ENCODE measurements at places on chromosomes 3 and 15. TPM values are rescaled to one million over a fixed set of nuclear protein-coding genes. Genes with fewer than 3 reads are reported as not detected.
A peak's percentile ranks its signal among the peaks of the same experiment; 100 is the strongest.

GRCh38 chr3:157067114-157067513, 92.8 kb downstream of the CCNL1 start:
- 0 out of 2 replicates have a peak, but pooled peaks cover 11% of the 10 kb centered on the region for H3K4me1 ChIP-seq
- no peak overlapping the region for H3K4me3 ChIP-seq
- no peak for DNase-seq
- no peak overlapping the region for H3K27ac ChIP-seq
- peaks cover 12% of the 10 kb centered on the region for H3K27me3 ChIP-seq

DNA sequence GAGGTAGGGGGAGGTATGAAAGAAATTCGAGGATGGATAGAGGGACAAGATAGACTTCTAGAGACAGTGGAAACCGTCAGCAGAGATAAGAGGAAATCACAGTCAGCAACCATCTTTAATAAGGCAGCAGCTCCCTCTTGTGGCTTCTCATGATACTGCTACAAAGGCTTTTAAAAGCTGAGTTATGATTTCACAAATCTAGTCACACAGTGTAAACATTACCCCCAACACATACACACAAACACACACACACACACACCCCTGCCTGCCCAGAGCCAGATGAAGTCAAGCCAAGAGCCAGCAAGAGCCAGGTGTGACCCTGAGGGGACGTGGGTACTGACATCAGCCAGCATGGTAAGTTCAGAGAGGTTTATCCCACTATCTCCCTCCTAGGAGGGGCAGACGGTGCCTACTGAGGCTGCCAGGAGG, 18.9 kb upstream of the TGM5 start:
- peaks cover 13% of the 10 kb centered on the region for H3K4me1 ChIP-seq
- DNase-seq, result peak; percentile 71
- no peak overlapping the region for H3K4me3 ChIP-seq
- H3K27ac ChIP-seq, result no peak overlapping the region
- H3K36me3 ChIP-seq, result no peaks in the 10 kb centered on the region

- H3K4me3 ChIP-seq, result peak overlapping the region; percentile 76
- no peaks in the 10 kb centered on the region for H3K27me3 ChIP-seq
- H3K27ac ChIP-seq, result peak overlapping the region; percentile 85
- peak; percentile 25 for DNase-seq
- H3K36me3 ChIP-seq, result no peaks in the 10 kb centered on the region
- peaks cover 42% of the 10 kb centered on the region for H3K4me1 ChIP-seq
Measured at GRCh38 chr15:56919031-56919608, 676 bp downstream of the TCF12 start.

DNA sequence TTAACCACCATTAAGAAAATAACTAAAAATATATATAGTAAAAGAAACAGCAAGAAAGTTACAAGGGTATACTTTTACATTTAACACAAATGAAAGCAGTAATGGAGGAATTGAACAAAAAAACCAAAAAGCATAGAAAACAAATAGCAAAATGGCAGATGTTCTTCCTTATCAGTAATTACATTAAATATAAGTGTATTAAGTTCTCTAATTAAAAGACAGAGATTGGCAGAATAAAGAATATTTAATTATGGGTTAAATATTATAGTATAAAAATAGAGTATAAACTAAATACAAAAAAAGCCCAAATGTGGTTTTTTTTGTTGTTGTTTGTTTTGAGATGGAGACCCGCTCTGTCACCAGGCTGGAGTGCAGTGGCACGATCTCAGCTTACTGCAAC, 20.5 kb downstream of the EHHADH start:
- no peaks in the 10 kb centered on the region for H3K4me1 ChIP-seq
- no peaks in the 10 kb centered on the region for H3K27me3 ChIP-seq
- H3K27ac ChIP-seq, result no peak overlapping the region
- no peak for DNase-seq

GRCh38 chr3:183541738-183542137, 13.8 kb downstream of the KLHL6 start:
- peaks cover 10% of the 10 kb centered on the region for H3K27me3 ChIP-seq
- H3K4me3 ChIP-seq, result no peak overlapping the region
- no peak for DNase-seq
- no peaks in the 10 kb centered on the region for H3K4me1 ChIP-seq
- no peaks in the 10 kb centered on the region for H3K36me3 ChIP-seq
- H3K27ac ChIP-seq, result no peak overlapping the region

GRCh38 chr3:17800232-17800631, 57.8 kb upstream of the TBC1D5 start:
- H3K27me3 ChIP-seq, result no peaks in the 10 kb centered on the region
- H3K4me1 ChIP-seq, result peaks cover 7% of the 10 kb centered on the region
- H3K36me3 ChIP-seq, result no peaks in the 10 kb centered on the region
- H3K4me3 ChIP-seq, result no peak overlapping the region
- H3K27ac ChIP-seq, result no peak overlapping the region

DNA sequence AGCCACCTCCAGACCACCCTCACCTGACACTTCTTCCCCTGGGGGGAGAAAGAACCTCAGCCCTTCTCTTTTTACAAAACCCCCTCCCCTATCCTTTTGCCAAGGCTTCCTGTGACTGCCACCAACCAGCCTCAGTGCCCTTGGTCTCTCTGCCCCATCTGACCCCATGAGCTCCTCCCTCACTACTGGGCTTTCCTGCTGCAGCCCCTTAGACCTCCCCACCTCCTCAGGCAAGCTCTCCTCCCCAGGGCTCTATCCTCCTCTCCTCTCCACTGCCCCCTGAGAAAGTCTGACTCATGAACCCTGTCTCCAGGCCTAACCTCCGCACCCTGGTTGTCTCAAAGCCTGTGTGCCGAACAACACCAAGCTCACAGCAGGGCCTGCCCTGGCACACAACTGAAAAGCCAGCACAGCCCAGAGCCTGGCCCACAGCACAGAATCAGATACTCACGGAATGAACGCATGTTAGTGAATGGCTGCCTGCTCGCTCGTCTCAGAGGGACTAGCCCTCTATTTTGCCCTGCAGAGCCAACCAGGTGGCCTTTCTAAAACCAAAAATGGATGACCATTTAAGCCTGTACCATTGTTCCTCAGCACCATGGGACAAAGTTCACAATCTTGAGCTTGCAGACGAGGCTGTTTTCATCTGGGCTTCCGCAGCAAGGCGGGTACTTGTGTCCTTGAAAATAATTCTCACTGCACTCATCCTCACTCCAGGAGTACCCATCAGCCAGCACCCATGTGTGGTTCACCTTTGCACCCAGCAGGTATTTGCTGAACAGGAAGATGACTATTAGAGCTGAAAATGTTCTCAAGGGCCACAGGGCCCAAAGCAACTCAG, 1.7 kb downstream of the CHDH start:
- peaks cover 74% of the 10 kb centered on the region for H3K4me1 ChIP-seq
- H3K36me3 ChIP-seq, result peaks cover 17% of the 10 kb centered on the region
- peak overlapping the region; percentile 98 for H3K27ac ChIP-seq
- peak overlapping the region; percentile 92 for H3K4me3 ChIP-seq
- DNase-seq, result peak; percentile 85

- DNase-seq, result no peak
- no peak overlapping the region for H3K27ac ChIP-seq
- H3K4me1 ChIP-seq, result no peaks in the 10 kb centered on the region
- no peak overlapping the region for H3K4me3 ChIP-seq
- no peaks in the 10 kb centered on the region for H3K36me3 ChIP-seq
Measured at GRCh38 chr3:150302246-150302645, 105.9 kb upstream of the TSC22D2 start.

GRCh38 chr3:171454041-171454440, 6.2 kb downstream of the TNIK start:
- no peak overlapping the region for H3K27ac ChIP-seq
- H3K27me3 ChIP-seq, result peaks cover 22% of the 10 kb centered on the region
- H3K4me3 ChIP-seq, result no peak overlapping the region
- no peaks in the 10 kb centered on the region for H3K36me3 ChIP-seq
- H3K4me1 ChIP-seq, result peaks cover 18% of the 10 kb centered on the region
- DNase-seq, result no peak

DNA sequence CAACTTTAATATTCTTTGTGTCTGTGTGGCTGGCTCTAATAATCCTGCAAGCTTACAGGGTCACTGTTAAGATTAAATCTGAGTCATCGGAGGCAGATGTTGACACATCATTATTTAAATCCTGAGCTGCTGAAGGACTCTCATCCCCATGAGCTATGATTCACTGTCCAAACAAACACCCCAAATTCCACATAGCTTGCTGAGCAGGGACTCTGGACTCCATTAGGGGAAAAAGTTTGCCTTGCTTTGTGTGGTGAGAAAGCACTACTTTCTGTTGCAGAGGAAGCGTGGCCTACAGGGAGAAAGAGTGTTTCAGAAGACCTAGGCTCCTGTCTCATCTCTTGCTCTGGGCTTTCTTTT, 213.7 kb downstream of the PDCD6IP start:
- H3K36me3 ChIP-seq, result no peaks in the 10 kb centered on the region
- H3K4me3 ChIP-seq, result 0 out of 2 replicates have a peak overlapping the region, but pooled peaks have one; percentile 20
- H3K27ac ChIP-seq, result peak overlapping the region; percentile 87
- peak; percentile 99 for DNase-seq

GRCh38 chr3:108391917-108392593, 95.7 kb downstream of the HHLA2 start:
- H3K27me3 ChIP-seq, result peaks cover 2% of the 10 kb centered on the region
- H3K4me3 ChIP-seq, result no peak overlapping the region
- no peaks in the 10 kb centered on the region for H3K4me1 ChIP-seq
- H3K36me3 ChIP-seq, result no peaks in the 10 kb centered on the region
- H3K27ac ChIP-seq, result no peak overlapping the region
- no peak for DNase-seq

DNA sequence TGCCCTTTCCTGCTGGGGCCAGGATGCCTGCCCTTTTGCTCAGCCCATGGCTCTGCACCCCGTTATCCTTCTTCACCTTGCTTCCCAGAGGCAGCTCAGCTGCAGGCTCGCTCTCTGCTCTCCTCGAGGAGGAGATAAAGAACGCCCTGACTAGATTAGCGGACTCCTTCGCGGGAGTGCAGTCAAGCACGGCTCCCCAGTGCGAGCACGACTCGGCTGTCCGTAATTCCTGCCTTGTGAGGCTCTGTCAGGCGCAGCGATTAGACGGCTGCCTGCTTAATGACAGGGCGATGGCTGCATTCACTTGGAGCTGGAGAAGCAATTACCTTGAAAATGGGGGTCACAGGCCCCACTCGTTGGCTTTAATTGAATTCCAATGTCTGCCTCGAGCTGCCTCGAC, 25.9 kb downstream of the TLE3 start:
- H3K27ac ChIP-seq, result no peak overlapping the region
- DNase-seq, result no peak
- no peak overlapping the region for H3K4me3 ChIP-seq
- no peaks in the 10 kb centered on the region for H3K27me3 ChIP-seq
- H3K36me3 ChIP-seq, result peaks cover 91% of the 10 kb centered on the region

The MLF1 gene
- 1.9 TPM for total RNA-seq

- H3K4me1 ChIP-seq, result no peaks in the 10 kb centered on the region
- H3K4me3 ChIP-seq, result no peak overlapping the region
- no peak overlapping the region for H3K27ac ChIP-seq
- H3K36me3 ChIP-seq, result no peaks in the 10 kb centered on the region
- no peaks in the 10 kb centered on the region for H3K27me3 ChIP-seq
- DNase-seq, result no peak
Measured at GRCh38 chr3:23385327-23385726, 182.2 kb downstream of the UBE2E2 start.

DNA sequence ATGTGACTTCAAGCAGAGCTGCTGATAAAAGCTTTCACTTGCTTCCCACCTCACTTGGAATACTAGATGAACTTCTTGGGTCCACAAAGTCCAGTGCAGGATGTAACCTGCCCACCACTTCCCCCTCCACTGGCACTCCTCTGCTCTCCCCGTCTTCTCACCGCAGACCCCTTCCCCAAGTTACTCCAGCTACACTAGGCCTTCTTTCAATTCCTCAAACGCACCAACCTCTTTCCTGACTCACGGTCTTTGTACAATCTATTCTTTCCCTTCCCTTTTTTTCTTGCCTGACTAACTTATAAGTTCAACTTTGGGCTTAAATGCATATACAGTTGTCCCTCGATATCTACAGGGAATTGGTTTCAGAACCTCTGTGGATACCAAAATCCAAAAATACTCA, 5.2 kb upstream of the ATP13A3 start:
- no peak for DNase-seq
- no peaks in the 10 kb centered on the region for H3K27me3 ChIP-seq
- no peaks in the 10 kb centered on the region for H3K36me3 ChIP-seq
- no peak overlapping the region for H3K27ac ChIP-seq

DNA sequence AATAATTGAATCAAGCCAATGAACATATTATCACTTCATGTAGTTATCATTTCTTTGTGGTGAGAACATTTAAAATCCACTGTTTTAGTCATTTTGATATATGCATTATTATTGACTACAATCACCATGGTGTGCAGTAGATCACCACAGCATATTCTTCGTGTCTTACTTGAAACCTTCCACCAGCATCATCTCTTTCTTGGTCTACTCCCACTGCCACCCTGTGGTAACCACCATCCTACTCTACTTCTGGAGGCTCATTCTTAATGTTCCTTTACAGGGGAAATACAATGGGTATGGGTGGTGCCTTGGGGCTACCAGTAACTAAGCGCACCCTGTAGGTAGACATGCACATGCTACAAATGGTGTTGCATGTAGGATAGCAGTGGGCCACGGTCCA, 25.4 kb downstream of the PXK start:
- H3K4me3 ChIP-seq, result no peak overlapping the region
- no peaks in the 10 kb centered on the region for H3K27me3 ChIP-seq
- no peaks in the 10 kb centered on the region for H3K36me3 ChIP-seq
- no peak overlapping the region for H3K27ac ChIP-seq

The GOLGA8G gene
- total RNA-seq, result not detected

GRCh38 chr3:78459796-78460195, 1308.0 kb downstream of the ROBO1 start:
- no peaks in the 10 kb centered on the region for H3K4me1 ChIP-seq
- no peak for DNase-seq
- H3K4me3 ChIP-seq, result no peak overlapping the region
- no peaks in the 10 kb centered on the region for H3K36me3 ChIP-seq
- no peaks in the 10 kb centered on the region for H3K27me3 ChIP-seq

DNA sequence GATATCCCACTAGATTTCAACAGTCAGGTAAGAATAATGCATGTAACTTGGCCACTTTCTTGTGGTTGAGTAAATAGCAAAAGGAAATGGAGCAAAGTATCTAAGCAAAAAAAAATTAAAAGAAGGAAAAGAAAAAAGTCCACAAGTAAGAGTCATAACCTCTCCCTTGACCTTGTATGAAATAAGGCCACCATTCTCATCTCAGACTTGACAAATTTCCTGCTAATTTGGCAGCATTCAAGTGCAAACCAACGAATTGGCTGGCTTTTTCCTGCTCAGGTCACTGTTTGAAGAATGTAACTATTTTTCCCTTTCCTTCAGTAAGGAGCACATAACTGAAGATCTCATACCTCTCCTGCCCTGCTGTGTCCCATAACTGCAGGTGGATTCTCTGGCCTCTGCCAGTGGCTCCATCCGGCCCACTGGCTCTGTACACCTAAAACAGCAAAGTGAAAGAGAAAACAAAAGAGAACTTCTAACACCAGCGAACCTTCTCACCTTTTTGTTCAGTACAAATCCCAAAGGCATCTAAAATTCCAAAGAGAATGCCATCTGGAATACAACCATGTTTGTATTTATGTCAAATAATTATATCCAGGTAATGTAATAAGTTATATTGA, 33.4 kb upstream of the RSL24D1 start:
- no peak overlapping the region for H3K4me3 ChIP-seq
- H3K36me3 ChIP-seq, result no peaks in the 10 kb centered on the region
- peaks cover 26% of the 10 kb centered on the region for H3K4me1 ChIP-seq
- DNase-seq, result no peak

The GATA2 gene
- 4.7 TPM for total RNA-seq

The GABRB3 gene
- not detected for total RNA-seq

GRCh38 chr3:45962033-45962432, 18.8 kb downstream of the CXCR6 start:
- H3K4me3 ChIP-seq, result no peak overlapping the region
- no peaks in the 10 kb centered on the region for H3K4me1 ChIP-seq
- H3K27me3 ChIP-seq, result no peaks in the 10 kb centered on the region
- H3K36me3 ChIP-seq, result peaks cover 45% of the 10 kb centered on the region

The ACVR2B gene
- 10.0 TPM for total RNA-seq
